Amygdala (tissue), 56 donors: ENCODE measurements at places on chromosomes 7 and 10.
A peak's percentile ranks its signal among the peaks of the same experiment; 100 is the strongest.

- DNase-seq, result no peak
These were observed 1355.5 kb upstream of the LRRTM3 start for GRCh38 chr10:65570143-65571010.

- DNase-seq, result peak; percentile 66
These were observed 25.6 kb downstream of the DIP2C start for GRCh38 chr10:663831-664251.

- no peak for DNase-seq
These were observed 237.7 kb upstream of the CCDC6 start for GRCh38 chr10:60144099-60144498.

DNA sequence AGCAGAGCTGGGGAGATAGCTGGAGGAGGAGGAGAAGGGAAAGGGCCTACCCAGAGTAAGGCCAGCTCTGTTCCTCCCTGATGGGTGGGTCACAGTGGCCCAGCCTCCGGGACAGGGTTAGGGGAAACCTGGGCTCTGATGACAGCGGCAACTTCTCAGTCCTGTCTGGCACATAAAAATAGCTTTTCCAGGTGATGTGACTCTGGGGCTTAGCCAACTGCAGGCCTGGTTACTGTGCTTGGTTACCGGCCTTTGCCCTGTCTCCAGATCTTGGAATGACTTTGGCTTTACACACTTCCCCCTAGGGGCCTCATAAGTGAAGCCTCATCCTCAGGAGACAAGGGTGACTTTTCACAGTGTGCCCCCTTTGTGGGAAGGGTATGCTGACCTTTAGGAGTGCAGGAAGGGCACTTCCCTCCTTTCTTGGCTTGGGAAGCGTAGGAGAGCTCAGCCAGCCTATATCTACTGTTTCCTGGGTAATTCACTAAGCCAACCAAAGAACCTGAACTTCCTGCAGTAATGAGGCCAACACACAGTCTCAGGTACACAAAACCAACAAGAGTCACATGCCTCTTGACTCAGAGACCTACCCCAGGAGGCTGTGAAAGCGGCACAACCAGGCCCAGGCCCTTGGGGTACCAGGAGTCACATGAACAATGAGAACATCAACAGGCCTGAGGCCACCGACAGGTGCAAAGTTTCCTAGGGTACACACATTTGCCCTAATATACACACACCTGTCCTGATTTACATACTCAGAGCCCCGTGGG is 11.7 kb upstream of the HILPDA start:
- DNase-seq, result no peak

- DNase-seq, result no peak
These were observed 142.4 kb downstream of the ADCY1 start for GRCh38 chr7:45716380-45717203.

DNA sequence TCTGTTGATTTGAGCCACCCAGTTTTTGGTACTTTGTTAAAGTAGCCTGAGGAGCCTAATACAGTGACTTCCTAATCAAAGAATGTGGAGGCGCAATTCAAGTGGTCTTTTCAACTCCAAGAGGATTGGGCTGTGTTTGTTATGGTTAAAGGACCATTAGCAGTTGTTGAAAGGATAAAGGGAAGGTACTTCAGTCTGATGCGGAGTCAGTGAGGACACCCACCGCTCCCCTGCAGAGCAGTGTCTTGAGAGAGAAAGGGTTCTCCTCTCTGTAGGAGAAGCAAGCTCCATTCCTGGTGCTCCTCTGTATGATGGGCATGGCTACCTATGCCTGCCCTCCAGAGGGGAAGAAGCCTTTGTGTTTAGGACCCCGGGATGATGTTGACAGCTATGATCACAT is 590.6 kb upstream of the C7orf33 start:
- DNase-seq, result no peak

DNA sequence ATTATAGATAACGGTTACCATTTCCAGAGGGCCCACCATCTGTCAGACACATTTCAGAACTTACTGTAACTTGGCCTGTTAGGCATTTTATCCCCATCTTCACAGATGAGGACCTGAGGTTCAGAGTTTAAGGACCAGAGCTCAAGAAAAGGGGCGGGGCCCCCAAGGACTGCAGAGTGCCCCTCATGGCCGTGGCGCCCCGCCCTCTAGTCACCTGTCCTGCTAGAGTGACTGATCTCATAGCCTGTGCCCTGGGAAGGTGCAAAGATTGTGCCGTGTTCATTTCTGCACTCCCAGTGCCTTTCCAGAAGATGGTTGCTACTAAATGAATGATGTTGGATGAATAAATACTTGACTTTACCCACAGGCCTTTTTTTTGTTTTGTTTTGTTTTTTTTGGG is 107.0 kb downstream of the XRCC2 start:
- DNase-seq, result no peak

DNA sequence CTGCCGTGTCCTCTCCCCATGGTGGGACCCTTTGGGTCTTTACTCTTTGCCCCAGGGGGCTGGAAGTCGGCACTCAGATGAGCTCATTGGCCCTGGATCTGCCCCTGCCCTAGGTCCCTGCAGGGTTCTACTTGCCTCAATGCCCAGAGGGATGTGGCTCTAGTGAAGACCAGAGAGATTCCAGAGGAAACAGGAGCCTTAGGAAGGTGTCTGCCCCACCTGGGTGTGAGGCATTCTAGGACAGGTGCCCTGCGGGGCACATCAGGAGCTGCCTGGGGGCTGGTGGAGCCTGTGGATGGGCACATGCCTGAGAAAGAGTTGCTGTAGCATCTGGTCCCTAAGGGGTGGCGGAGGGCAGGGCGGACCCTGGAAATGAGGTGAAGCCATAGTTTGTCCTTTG is 128.6 kb downstream of the ADCY1 start:
- no peak for DNase-seq

DNA sequence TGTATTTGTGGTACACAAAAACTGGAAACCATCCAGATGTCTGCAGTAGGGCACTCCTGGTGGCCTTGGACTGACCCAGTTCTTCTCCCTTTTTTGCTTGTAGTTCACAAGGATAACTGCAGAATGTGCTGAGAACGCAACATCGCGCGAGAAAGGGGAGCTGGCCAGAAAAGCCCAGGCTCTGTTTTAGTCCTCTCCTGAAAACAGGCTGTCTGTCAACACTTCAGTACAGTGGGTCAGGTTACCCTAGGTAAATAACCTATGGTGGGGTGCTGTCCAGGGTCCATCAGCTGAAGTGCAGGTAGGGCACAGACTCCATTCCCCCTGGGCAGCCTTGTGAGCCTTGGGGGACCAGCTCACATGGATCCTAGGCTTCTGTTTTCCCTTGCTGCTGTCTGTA is 495.8 kb downstream of the MDFIC start:
- no peak for DNase-seq

DNA sequence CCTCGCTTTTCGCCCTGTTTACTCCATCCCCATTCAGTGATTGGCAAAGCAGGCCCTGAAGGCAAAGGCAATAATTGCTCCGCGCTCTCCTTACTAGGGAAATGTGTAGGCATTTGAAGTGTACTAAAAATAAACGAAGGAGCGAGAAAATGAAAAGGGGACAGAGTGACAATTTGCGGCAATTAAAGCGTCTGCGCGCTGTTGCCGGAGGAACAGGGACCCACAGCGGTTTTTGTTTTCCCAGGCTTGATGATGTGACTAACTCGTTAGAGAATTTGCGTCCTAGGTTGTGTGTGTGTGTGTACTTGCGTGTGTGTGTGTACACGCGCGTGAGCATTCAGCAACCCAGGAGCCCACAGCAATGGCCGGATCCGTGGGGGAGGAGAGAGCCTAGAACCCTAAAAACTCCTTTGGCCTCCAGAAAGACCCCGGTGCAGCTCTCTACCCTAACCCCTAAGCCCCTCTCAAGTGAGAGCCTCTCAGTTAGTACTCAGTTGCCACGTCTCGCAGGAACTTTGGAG is 7.8 kb upstream of the DLX6 start:
- no peak for DNase-seq

- DNase-seq, result no peak
These were observed 152.9 kb downstream of the SNX10 start for GRCh38 chr7:26444555-26444954.

DNA sequence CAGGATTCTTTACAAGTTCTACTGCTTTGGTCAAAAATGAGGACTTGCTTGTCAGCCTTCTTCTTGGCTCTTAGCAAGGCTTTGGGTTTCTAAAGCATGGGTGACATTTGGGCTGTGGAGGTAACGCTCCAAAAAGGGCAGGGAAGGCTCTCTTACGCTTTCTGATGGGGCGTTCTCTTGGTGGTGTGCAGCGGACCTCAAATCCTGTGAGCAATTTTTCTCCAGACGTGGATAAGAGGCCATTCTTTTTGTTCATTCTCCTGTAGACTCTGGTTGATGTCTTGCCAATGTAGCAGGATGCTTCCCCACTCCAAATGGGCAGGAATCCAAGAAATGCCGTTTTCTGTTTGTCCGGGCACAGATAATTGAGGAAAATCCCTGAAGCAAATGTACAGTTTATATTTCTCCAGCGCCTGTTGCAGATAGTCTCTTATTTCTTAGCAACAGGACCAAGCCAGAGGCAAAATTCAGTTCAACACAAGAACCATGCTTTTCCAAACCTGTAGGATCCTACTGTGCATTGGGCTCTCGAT is 138.4 kb upstream of the NFE2L3 start:
- DNase-seq, result no peak

GRCh38 chr7:24572393-24572996 is 757 bp upstream of the PALS2 start:
- DNase-seq, result peak; percentile 30

DNA sequence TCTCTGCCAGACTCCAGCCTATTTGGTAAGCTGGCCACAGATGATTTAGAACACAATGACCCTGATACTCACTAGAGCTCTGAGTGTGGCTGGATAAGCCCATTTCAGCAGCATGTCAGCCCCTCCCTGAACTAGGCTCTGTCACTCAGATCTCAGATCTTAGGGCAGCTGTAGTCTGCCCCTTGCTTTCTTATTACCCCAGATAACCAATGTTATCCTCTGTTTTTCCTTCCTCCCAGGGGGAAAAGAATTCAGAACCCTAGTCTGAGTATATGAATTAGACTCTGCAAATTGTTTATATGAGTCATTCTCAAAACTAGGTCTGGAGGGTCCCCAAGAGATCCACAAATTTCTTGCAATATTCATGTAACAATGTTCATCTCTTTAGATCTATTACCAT is 286.2 kb downstream of the KCNMA1 start:
- DNase-seq, result no peak

DNA sequence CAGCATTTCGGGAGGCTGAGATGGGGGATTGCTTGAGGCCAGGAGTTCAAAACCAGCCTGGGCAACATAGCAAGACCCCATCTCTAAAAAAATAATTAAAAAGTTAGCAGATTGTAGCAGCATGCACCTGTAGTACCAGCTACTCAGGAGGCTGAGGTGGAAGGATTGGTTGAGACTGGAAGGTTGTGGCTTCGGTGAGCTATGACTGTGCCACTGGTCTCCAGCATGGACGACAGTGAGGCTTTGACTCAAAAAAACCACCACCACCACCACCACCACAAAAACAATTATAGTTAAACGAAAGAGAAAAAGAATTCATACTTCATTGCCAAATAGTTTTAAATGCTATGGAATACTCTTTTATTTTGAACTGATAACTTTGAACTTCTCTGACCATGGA is 63.4 kb downstream of the VTI1A start:
- no peak for DNase-seq

- no peak for DNase-seq
These were observed 256.6 kb downstream of the RPS24 start for GRCh38 chr10:78290131-78290750.

GRCh38 chr7:149770728-149771636 is 2.4 kb downstream of the ZNF467 start:
- no peak for DNase-seq

GRCh38 chr7:66523409-66523808 is 105.3 kb upstream of the KCTD7 start:
- DNase-seq, result no peak

DNA sequence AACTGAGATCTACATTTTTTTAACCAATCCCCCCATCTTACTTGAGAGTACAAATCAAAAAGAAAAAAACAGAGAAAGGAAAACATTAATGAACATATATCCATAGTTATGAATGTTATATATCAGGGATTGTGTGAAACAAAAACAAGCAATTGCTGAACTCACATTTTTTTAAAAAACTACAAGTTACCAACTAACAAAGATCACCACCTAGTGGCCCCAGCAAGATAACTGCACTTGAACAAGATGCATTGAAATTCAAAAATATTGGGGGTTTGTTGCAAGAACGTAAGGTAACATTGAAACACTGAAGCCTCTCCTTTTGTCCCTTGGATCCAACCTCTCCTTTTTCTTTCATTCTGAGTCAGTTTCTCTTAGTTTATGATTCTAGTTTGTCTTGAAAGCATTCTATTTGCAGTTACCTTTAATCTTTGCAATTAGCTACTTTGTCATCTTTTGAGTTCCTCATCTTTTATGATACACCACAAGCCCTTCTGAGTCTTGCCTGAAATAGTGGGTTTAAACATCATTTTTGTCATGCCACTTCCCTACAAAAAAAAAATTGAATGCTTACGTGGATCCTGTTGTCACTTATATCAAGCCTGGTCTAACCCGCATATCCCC is 87.3 kb upstream of the TES start:
- DNase-seq, result no peak

DNA sequence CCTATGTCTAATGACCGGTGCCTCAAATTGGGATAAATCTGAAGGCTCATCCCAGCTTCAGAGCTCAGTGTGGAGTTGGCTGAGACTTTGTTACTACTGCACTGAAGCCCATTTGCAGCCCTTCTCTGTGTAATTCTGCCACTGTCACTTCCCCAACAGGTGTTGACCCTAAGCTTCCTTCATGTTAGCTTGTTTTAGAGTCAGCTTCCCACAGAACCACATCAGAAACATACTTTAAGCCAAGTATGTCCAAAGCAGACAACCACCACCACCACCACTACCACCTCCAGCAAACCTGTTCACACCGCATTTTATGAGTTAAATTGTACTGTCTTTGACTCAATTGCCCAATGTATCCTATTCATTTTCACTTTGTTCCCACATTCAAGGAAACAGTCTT is 25.2 kb upstream of the GNAT3 start:
- no peak for DNase-seq

DNA sequence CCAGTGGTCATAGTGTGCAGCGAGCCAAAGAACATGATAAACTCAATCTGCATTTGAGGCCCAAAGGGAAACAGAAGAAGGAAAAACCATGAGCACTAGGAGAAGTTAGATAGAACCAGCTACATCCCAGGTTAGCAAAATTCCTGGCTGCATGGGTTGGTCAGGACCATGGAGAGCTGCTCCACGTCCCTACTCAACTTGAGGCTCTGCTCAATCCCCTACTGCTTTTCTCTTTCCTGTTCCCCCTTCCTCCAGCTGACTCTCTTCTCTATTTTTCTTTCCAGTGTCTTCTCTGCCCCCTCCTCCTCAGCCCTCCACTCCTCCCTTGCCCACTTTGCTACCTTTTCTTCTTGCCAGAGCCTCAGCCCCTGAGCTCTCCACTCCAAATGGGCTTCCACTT is 21.9 kb upstream of the VSIR start:
- DNase-seq, result no peak

DNA sequence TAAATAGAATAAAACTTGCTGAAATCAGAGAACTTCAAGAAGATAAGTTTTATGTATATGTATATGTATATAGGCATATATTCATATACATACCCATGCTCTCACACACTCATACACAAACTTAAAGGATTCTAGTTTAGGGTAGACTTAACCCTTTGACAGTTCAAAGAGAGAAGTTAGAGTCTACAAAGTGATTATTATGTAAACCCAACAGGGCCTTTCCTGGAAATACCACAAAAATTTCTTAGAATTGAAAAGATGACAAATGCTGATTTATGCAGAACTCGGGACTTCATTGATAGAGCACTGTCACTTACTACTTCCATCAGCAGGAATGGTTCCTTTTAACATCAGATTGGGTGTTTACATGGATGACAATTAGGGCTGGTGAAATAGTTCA is 763.5 kb downstream of the AUTS2 start:
- DNase-seq, result no peak
